NCI-H1105 (cell line): ENCODE measurements at places on chromosomes 2 and 18.
A peak's percentile ranks its signal among the peaks of the same experiment; 100 is the strongest.

DNA sequence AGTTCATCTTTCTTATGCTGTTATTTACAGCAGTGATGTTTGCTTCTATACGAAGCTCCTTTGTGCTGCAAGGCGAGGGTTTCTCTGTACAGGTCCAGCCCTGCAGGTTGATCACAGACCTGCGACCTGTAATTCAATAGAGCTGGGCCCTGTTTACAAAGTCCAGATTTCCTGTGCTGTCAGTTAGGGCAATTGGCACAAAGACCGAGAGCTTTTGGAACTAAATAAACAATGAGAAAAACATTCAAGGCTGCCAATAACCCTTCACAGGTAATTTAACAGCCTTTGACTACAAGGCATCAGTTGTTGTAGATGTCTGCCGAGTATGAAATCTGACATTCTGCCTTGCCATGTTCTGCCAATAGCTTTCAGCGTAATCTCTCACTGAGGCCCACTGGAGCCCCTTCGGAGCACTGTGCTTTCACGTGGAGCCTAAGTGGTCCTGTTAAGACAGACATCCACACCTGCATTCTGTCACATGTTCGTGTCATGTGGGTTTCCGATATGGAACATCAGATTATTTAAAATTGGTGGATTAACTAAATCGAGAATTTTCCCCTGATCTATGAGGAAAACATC is 232.5 kb downstream of the PTGR3 start:
- DNase-seq: peak; percentile 92

GRCh38 chr2:1436369-1436768 is 23.1 kb downstream of the TPO start:
- no peak for DNase-seq

GRCh38 chr18:34990597-34990996 is 50.6 kb upstream of the MAPRE2 start:
- no peak for DNase-seq

DNA sequence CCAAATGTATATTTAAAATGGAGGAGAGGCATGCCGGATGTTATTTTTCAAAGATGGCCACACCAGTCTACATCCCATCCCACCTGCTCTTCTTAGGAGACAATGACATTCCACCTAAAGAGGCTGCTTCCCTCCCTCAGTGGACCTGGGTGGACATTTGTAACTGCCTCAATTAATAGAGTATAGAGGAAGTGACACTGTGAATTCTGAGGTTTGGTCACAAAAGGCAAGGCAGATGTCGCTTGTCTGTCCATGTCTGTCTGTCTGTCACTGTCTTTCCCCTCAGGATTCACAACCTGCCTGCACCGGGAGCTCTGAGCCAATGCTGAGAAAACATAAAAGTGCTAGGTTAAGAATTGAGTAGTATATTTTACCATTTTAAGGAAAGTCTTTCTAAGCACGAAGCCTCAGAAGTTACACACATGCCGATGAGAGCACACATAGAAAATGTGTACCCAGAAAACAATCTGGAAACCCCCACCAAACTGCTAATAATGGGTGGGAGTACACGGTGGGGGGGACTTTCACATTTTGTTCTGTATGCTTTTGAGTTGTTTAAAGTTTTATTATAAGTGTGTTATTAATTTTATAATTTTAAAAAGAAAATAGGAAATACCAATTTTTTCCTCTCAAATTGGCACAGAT is 21.0 kb downstream of the MIB1 start:
- no peak for DNase-seq

DNA sequence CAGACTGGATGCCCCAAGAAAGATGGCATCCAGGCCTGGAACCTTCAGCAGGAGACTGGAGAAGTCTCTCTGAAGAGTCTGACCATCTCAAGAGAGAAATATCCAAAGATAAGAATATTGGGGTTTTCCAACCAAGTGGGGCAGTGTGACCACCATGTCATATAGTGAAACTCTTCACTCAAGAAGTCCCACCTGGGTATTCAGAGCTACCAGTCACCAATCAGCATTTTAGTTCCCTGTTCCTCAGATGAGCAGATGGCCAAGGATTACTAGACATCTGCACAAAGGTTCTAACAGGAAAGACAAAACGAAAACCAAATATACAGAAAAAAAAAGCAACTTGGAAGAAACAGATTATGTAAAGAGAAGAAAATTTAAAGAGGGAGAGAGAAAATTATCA is 38.5 kb upstream of the CXCR4 start:
- DNase-seq: no peak

GRCh38 chr18:5998166-5998881 is 103.0 kb upstream of the TMEM200C start:
- no peak for DNase-seq

- DNase-seq: no peak
These were observed 1.2 kb upstream of the MZT2A start for GRCh38 chr2:131493199-131493968.

- DNase-seq: no peak
These were observed 106.9 kb upstream of the PPP1CB start for GRCh38 chr2:28644760-28645159.

- DNase-seq: no peak
These were observed 240.2 kb upstream of the TANK start for GRCh38 chr2:160920061-160920460.

- no peak for DNase-seq
These were observed 64.4 kb downstream of the COL5A2 start for GRCh38 chr2:189115126-189115525.

- DNase-seq: no peak
These were observed 24.3 kb downstream of the NCAPH start for GRCh38 chr2:96359866-96360265.

GRCh38 chr18:40382197-40382596 is 1572.8 kb upstream of the PIK3C3 start:
- no peak for DNase-seq

DNA sequence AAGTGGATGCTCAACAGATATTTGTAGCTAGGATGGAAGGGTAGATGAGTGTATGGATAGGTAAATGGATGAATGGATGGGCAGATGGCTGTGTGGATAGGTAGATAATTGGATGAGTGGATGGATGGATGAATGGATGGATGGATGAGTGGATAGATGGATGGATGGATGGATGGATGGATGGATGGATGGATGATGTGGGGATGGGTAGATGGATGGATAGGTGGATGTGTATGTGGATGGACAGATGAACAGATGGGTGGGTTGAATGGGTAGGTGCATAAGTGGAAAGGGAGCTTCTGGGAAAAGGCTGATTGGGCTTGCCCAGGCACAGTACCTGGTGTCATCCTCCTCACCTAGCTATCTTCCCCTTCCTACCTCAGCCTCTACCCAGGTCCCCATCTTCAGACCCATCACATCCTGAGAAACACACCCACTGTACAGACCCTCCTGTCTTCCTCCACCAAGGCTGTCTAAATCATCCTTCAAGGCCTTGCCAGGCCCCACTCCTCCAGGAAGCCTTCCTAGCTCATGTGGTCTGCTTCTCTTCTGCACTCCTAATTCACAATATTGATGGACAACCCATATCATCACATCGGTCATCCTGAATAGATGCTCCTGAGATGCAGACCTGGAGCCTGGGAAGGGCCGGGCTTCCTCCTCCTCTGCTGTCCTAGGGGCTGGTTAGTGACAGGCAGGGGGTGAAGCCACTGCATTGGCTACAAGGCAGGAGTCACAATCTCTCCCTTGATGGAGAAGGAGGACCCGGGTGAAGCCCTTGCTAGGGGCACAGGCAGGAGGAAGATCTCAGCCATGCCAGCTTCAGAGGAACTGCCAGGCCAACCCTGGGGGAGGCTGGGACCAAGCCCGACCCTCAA is 49.4 kb downstream of the SMAD7 start:
- no peak for DNase-seq

DNA sequence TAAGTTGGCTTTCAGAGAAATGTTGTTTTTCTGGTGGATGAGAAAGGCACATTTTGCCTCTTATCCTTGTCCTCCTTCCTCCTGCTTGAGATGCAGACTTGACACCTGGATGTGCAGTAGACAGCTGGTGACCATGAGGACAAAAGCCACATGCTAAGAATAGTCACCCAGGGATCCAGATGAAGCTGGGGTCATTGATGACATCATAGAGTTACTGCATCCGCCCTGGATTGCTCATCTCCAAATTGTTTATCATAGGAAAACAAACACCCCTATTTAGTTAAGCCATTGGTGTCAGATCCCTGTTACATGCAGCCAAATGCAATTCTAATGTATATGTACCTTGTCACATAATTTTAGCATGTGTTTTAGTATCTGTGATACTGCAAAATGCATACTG is 16.3 kb upstream of the SLC1A4 start:
- DNase-seq: no peak

- no peak for DNase-seq
These were observed 81.3 kb downstream of the TGFA start for GRCh38 chr2:70472221-70472890.

- no peak for DNase-seq
These were observed 70.9 kb downstream of the PTRHD1 start for GRCh38 chr2:24722141-24722790.

- no peak for DNase-seq
These were observed 51.8 kb downstream of the ROCK2 start for GRCh38 chr2:11292464-11293255.

DNA sequence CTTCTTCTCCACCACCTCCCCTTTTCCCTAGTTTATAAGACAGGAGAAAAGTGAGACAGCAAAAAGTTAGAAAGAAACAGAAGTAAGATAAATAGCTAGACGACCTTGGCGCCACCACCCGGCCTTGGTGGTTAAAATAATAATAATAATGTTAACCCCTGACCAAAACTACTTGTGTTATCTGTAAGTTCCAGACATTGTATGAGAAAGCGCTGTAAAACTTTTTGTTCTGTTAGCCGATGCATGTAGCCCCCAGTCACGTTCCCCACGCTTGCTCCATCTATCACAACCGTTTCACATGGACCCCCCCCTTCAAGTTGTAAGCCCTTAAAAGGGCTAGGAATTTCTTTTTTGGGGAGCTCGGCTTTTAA is 1.5 kb upstream of the BUB1 start:
- DNase-seq: no peak

- DNase-seq: no peak
These were observed 276.4 kb downstream of the RPIA start for GRCh38 chr2:88967844-88968243.

- no peak for DNase-seq
These were observed 379.9 kb downstream of the CLIP4 start for GRCh38 chr2:29495068-29495467.

DNA sequence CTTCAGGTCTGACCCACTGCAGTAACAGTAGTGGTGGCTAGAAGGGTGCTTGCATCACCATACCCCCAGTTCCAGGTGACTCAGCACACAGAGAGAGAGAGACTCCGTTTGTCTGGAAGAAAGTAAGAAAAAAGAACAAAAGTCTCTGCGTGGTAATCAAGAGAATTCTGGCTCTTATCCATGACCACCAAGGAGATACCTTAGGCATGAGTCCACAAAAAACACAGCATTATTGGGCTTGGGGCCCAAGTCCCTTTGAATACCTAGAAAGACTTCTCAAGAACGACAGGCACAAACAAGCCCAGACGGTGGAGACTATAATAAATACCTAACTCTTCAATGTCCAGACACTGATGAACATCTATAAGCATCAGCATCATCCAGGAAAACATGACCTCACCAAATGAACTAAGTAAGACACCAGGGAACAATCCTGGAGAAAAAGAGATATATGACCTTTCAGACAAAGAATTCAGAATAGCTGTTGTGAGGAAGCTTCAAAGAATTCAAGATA is 21.7 kb upstream of the BAZ2B start:
- no peak for DNase-seq

- DNase-seq: no peak
These were observed 62.6 kb downstream of the TMEM131 start for GRCh38 chr2:97932975-97933662.

GRCh38 chr2:231037731-231038482 is 584 bp downstream of the C2orf72 start:
- no peak for DNase-seq

- DNase-seq: no peak
These were observed 1225.8 kb downstream of the SUCLG1 start for GRCh38 chr2:83233326-83233725.

- DNase-seq: no peak
These were observed 810.3 kb upstream of the SALL3 start for GRCh38 chr18:78169174-78169864.

DNA sequence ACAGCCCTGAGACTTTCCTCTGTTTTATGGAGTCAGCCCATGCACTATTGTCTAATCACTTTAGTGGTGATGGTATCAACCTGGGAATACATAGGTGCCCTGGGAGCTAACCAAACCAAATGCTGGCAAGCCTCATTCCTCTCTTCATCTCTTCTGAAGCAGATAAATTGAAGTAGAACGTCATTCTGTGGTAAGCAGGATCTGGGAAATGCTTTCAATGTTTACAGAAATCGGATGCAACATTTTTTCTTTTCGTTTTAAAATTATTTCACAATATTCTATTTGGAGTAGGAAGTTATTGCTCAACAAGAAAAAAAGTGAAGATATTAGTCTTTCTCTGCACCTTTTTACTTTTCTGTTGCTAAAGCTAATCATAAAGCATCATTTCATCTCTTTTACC is 114.2 kb downstream of the RBMS1 start:
- DNase-seq: no peak

- no peak for DNase-seq
These were observed 271.0 kb upstream of the HS6ST1 start for GRCh38 chr2:128589681-128590080.

DNA sequence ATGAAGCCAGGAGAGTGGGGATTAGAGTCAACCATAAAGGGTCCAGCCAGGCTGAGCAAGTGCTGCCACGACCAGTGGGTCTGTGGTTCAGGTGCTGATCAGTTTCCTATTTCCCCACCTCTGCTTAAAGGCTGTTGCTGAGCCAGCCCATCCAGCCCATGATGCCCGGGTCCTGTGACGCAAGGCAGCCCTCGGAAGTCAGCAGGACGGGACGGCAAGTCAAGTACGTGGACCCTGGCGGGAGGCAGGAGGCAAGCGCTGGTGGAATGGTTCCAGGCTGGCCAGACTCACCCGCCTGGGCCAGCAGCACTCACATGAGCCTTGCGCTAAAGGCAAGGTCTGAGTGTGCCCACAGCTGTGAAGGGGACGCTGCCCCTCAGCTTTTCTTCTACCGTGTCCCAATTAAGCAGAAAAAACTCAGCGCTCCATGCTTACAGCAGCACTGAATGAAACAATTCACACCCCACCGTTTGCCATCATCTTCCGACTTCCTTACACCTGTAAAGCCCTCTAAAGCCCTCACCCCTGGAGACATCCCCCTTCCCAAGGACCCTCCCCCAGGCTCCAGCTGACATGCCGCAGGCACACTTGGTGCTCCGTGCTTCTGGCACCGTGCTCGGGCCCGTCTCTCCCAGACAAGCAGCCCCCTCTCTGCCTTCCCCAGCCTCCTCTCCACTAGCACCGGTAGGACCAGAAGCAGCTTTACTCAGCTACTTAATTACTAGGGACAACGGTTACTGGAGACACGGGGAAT is 11.3 kb upstream of the RPL31 start:
- no peak for DNase-seq
